ENCODE measurements at places on chromosomes 1 and 21.

DNA sequence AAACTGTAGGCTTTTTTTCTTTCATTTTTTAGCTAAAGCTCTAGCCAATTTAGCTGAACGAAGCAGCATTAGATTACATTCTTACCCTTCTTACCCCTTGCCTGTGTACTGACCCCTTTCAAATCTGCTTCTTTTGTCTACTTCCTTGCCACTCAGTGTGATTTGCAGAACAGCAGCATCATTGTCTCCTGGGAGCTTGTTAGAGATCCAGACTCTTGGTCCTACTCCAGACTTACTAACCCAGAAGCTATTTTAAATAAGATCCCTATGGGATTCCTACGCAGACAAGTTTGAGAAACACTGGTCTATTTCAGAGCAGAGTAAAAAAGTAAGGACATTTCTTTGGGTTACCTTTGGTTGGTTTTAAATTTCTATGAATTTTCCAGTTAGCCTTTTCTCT lies 13.8 kb downstream of the LRRC39 start:
- no peak for DNase-seq

DNA sequence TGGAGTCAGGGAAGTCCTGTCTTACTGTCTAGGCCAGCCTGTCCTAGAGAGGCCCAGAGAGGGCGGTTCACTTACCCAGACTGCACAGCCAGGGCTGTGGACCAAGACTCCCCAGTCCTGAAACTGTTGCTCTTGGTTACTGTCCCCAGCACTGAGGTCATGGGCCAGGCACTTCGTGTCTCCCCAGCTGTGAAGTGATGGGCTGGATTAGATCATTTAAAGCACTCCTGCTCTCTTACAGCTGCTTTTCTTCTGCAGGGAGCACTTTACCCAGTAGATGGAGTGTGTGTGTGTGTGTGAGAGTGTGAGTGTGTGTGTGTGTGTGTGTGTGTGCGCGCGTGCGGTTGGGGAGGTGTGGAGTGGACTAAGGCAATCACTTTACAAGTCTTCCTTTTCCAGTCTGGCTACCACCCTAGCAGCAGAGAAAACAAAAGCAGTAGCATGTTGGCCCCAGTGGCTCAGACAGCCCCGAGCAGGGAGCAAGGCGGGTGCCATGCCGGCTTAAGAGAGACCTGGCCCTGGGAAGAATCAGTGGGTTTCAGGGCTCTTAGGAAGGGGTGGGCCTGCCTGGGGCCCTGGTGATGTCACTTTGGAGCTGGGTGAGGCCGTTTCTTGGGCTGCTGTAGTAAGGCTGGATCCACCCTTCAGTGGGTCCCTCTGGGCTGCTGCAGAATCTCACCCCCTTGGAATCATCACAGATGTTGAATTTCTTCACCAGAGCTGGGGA lies 2.4 kb downstream of the SPSB1 start:
- DNase-seq, result peak; percentile 38

- no peak for DNase-seq
Measured at GRCh38 chr1:227568593-227568992, 5.2 kb downstream of the ZNF678 start.

DNA sequence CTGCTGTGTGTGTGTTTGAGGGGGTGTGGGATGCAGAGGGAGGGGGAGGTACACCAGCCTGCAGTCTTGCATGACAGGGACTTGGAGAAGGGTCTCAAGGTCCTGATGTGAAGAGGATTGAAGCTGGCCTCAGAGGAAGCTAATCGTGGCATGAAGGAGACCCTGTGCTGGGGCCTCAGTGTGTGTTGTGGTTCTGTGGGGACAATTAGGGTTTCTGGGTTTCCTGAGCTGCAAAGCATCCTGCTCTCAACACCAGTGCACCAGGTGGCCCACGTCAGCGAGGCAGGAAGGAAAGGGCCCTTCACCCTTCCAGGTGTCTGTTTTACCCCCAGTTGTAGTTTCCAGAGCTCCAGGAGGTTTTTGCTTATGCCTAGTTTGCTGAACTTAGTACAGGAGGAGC lies 52.8 kb downstream of the TENT5C start:
- no peak for DNase-seq

DNA sequence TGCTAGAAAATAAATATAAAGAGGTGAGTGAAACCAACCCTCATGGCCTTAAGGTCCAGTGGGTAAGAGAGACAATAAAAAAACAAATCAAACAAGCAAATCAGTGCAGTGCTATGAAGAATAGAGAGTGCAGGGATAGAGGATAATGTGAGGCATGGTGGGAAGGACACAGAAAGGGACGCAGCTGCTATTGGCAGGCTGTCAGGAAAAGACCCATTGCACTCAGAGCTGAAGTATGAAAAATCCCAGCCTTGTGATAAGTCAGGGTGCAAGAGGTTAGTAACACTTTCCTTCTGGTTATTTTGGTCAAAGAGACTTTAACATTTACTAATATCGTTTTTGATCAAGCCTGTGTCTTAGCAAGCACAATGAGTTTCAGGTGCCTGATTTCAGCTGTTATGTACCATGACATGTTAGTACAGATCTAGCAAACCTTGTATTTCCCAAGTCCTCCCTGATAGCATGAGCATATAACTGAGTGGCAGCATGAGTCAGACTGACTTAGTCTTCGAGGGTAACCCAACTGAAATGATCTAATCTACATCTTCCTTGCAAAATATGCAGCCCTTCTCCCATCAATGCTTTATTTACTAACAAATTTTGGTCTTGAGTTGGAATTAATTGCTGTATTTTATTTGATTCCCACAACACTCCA lies 31.7 kb downstream of the CHML start:
- DNase-seq, result no peak

DNA sequence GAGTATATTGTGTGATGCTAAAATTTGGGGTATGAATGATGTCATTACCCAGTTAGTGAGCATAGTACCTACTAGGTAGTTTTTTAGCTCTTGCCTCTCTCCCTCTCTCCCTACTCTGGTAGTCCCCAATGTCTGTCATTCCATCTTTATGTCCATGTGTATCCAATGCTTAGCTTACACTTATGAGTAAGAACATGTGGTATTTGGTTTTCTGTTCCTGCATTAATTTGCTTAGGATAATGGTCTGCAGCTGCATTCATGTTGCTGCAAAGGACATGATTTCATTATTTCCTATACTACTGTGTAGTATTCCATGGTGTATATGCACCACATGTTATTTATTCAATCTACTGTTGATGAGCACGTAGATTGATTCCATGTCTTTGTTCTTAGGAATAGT lies 54.4 kb upstream of the NEGR1 start:
- DNase-seq, result no peak

DNA sequence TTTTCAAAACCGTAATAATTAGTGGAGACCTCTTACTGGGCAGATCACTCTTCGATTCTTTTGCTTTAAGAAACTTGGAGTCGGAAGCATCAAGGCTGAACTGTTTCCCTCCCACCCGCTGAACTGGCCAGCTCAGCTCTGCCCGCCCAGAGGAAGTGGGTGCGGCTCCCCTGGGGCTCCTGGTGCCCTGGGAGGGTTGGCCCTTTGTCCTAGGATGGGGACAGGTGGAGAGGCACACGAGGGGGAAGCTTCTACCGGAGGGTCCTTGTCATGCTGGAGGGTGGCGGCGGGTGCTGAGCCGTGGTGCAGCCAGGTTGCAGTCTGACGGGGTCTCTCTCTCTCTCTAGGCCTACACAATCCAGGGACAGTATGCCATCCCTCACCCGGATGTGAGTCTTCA lies 64.3 kb upstream of the COL6A1 start:
- DNase-seq, result no peak

- no peak for DNase-seq
Measured at GRCh38 chr1:184479435-184480167, 92.8 kb downstream of the C1orf21 start.

DNA sequence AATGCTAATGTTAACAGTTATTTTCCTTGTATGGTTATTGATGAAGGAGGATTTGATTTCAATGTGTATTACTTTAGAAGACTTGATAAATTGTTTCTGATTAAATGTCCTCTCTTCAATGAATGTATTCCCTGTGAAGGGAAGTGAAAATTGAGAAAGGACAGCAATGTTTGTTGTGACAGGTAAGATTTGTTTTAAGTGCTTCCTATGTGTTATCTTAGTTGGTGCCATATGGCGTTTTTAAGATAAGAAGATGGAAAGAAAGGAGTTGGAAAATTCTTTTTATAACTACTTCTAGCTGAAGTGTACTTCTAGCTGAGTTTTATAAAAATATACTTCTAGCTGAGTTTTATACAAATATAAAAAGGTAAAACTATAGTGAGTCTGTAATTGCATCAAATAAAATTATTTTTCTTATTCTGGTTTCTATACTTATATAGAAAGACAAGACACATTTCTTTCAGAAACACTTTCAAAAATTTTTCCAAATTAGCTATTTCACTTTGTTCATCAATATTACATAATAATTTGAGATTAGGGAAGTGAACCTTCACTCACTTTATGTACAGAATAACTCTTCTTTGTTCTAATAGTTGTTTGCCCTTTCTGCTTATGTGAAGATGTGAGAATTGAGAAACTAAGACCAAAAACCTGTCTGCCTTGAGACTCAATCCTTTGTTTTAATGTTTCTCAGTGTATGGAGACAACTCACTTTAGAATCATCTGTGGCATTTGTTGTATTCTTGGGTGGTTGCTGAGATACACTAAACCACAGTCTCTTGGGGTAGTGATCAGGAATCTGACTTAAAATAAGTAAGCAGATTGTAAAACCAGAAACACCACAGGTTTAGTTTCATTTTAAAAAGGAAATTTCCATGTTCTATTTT lies 382.9 kb upstream of the B3GALT2 start:
- DNase-seq, result no peak

GRCh38 chr1:3676581-3677470 lies 24.5 kb downstream of the TP73 start:
- no peak for DNase-seq

Data from H7 (cell line).